ENCODE measurements at places on chromosomes 16 and 17. TPM values are rescaled to one million over a fixed set of nuclear protein-coding genes. Genes with fewer than 3 reads are reported as not detected.

DNA sequence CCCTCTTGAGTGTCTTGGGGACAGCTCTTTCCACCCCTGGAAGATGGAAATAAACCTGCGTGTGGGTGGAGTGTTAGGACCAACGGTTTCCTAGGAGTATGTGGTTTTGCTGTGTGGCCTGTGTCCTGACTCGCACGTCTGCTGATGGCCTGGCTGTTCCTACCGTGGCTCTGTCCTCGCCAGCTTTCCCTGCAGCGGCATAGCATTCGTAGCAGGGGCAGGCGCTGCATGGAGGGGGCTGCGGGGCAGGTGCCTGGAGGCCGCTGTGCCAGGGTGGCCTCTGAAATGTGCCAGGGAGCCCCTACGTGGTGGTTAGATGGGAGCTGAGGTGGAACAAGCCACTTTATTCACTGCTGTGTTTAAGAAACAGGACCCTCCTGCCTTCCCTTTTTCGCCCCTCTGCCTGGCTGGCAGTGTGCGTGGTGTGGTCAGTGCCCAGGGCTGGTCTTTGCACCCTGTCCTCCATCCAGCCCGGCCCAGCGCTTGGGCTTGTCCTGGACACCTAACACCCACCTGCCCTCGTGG is 10.6 kb downstream of the SLC16A3 start:
- H3K36me3 ChIP-seq = peaks cover 53% of the 10 kb centered on the region
- H3K4me1 ChIP-seq = peaks cover 55% of the 10 kb centered on the region
- no peak for DNase-seq
- no peak overlapping the region for H3K27ac ChIP-seq

DNA sequence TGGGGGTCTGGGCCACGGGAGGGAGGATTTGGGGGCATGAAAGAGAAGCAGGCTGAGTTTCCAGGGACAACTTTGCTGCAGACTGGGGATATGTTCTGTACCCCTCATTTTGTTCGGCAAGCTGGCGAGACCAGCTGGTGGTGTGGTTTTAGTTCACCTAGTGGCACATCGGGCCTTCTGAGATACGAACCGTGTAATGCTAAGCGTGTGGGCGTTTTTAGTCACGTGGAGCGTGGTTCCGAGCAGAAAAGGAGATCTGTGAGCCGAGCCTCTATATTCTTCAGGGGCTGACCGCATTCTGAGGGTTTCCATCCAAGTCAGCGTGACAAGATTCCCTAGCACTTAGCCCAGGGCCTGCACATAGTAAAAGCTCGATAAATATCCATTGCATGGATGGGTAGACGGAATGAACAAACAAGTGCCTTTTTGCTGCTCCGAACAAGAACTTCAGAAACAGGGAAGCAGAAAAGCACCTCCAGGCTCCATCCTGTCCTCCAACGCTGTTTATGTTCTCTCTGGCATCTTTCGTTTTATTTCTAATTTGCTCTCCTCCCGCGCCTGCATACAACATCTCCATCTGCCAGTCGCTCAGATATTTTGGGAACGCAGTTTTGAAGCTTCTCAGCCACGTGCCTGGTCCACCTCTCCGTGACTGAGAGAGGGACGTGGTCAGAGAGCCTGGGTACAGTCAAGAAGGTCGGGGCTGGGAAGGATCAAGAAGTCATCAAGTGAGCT is 5.8 kb downstream of the SYT17 start:
- no peak for DNase-seq
- H3K27ac ChIP-seq = no peak overlapping the region
- H3K36me3 ChIP-seq = no peaks in the 10 kb centered on the region

The PLA2G10 gene
- not detected for total RNA-seq

The TEFM gene
- total RNA-seq = 10.3 TPM

GRCh38 chr17:81453712-81454111 is 58.5 kb downstream of the BAHCC1 start:
- no peak for DNase-seq
- no peaks in the 10 kb centered on the region for H3K36me3 ChIP-seq
- no peak overlapping the region for H3K27ac ChIP-seq
- no peaks in the 10 kb centered on the region for H3K27me3 ChIP-seq
- H3K4me1 ChIP-seq = no peaks in the 10 kb centered on the region
- no peak overlapping the region for H3K4me3 ChIP-seq

The FOXN1 gene
- not detected for total RNA-seq

The TMEM220 gene
- total RNA-seq = 4.3 TPM

DNA sequence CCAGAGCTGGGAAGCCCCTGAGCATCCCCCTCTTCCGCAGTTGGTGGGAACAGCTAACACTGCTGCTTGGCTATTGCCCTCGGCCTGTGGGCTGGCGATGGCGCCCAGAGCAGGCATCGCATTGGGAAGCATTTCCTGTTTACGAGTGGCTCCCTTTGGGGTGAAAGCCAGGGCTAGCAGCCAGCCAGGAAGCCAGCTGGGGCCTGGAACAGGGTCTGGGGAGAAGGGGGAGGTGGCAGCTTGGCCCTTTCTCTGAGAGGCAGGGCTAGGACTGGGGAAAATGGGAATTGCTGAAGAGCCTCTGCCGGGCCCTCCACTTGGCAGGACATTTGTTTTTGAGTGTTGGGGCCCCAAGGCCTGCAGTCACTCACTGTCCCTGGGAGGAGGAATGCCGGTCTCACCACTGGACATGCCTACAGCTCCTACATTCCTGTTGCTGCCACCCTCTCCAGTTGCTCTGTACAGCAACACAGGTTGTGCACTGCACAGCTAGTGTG is 2.4 kb upstream of the MTSS2 start:
- peaks cover 4% of the 10 kb centered on the region for H3K36me3 ChIP-seq
- no peak overlapping the region for H3K4me3 ChIP-seq
- no peaks in the 10 kb centered on the region for H3K27me3 ChIP-seq
- H3K27ac ChIP-seq = peak overlapping the region; percentile 80
- peak; percentile 39 for DNase-seq

The CES3 gene
- 1.3 TPM for total RNA-seq

DNA sequence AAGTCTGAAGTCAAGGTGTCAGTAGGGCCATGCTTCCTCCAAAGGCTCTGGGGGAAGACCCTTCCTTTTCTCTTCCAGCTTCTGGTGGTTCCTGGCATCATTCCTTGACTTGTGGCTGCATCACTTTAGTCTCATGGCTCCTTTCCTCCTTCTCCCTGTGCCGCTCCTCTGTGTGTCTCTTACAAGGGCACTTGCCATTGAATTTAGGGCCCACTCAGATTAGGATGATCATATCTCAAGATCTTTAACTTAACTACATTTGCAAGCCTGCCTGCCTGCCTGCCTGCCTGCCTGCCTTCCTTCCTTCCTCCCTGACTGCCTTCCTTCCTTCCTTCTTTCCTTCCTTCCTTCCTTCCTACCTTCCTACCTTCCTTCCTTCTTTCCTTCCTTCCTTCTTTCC is 89.7 kb upstream of the MPHOSPH6 start:
- H3K4me1 ChIP-seq = no peaks in the 10 kb centered on the region
- H3K4me3 ChIP-seq = no peak overlapping the region
- DNase-seq = no peak
- peaks cover 5% of the 10 kb centered on the region for H3K27me3 ChIP-seq
- no peak overlapping the region for H3K27ac ChIP-seq

The PDILT gene
- total RNA-seq = not detected

- DNase-seq = no peak
- no peaks in the 10 kb centered on the region for H3K36me3 ChIP-seq
- H3K27ac ChIP-seq = peak overlapping the region; percentile 96
- no peaks in the 10 kb centered on the region for H3K27me3 ChIP-seq
- H3K4me1 ChIP-seq = peaks cover 35% of the 10 kb centered on the region
- peak overlapping the region; percentile 100 for H3K4me3 ChIP-seq
These were observed 1.8 kb downstream of the CDC42EP4 start for GRCh38 chr17:73309727-73310596.

DNA sequence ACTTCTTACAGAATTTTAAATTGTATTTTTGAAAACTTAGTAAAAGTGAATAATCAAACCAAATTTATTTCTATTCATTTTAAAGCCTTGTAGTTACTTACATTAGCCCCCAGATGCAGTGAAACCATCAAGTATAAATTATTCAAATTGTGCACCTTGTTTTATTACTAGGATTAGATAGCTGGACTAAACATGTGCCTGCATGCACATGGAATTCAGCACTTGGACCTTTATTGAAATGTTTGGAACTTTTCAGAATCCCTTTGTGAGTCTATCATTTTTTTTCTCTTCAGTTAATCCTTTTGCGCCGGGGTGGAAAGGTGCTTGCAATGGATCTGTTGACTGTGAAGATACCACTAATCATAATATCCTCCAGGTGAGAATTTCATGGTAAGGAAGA is 4.7 kb downstream of the ZPBP2 start:
- DNase-seq = peak; percentile 33
- H3K4me3 ChIP-seq = no peak overlapping the region
- H3K27me3 ChIP-seq = peaks cover 20% of the 10 kb centered on the region
- H3K36me3 ChIP-seq = no peaks in the 10 kb centered on the region
- no peak overlapping the region for H3K27ac ChIP-seq

DNA sequence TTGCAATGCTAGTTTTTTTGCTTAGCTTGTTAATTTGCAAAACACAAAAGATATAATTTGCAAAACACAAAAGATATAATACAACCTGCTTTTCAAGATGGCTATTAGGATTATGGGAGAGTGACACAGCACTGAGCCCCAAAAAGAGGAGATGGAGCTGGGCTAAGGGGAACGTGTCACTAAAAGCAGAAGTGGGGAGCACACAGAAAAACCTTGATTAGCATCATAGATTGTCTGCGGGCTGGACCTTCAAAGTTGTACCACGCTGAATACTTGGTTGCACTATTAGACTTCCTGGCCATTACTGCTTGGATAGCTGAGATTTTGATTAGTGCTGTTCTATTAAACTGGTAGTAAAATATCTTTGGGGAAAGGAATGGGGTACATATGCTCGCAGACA is 36.2 kb downstream of the KCNJ16 start:
- H3K4me1 ChIP-seq = no peaks in the 10 kb centered on the region
- no peak overlapping the region for H3K4me3 ChIP-seq
- DNase-seq = no peak
- H3K27me3 ChIP-seq = no peaks in the 10 kb centered on the region

The FN3K gene
- 8.9 TPM for total RNA-seq

DNA sequence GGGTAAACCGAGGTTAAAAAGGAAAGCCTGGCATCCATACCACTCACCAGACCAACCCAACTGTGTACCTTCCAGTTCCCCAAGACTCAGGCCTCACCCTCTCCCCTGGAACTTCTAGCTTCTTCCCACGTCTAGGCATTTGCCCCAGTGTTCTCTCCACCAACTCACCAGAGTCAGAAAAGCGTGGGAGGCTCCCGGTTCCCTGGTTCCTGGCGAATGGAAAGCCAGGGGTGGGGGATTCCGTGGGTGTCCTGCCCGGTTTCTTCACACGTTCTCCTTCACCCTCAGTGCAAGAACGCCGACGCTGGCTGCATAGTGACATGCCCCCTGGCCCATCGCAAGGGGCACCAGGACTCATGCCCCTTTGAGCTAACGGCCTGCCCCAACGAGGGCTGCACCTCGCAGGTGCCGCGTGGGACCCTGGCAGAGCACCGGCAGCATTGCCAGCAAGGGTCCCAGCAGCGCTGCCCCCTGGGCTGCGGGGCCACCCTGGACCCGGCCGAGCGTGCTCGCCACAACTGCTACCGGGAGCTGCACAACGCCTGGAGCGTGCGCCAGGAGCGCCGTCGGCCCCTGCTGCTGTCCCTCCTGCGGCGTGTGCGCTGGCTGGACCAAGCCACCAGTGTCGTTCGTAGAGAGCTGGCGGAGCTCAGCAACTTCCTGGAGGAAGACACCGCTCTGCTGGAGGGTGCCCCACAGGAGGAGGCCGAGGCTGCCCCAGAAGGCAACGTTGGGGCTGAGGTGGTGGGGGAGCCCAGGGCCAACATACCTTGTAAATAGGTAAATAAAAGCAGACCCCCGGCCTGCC is 1.7 kb downstream of the RNF151 start:
- peaks cover 4% of the 10 kb centered on the region for H3K36me3 ChIP-seq
- no peaks in the 10 kb centered on the region for H3K27me3 ChIP-seq
- no peak for DNase-seq
- H3K4me1 ChIP-seq = peaks cover 3% of the 10 kb centered on the region
- H3K27ac ChIP-seq = no peak overlapping the region
- H3K4me3 ChIP-seq = no peak overlapping the region

DNA sequence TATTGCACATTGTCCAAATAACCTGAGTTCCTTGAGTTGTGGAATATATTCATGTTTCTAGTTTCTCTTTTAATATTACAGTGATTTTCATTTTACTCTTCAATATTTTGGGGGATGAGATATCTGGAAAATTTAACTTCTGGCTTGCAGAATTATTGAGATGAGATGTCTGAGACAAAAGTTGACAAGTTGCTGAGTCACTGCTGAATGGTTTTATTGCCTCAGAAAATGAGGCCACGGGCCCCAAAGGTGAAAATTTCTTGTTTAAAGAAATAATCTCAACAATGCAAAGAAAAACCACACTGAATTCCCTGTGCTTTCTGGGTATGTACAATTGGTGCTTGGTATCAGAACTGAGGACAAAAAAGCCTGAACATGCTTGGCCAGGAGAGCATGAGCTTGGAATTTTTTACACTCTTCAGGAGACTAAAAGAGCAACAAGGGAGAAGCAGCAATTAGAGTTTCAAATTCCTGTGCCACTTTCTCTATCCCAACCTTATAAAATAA is 129.2 kb upstream of the TOM1L1 start:
- H3K36me3 ChIP-seq = no peaks in the 10 kb centered on the region
- H3K27me3 ChIP-seq = no peaks in the 10 kb centered on the region
- no peak overlapping the region for H3K4me3 ChIP-seq
- DNase-seq = no peak
- no peak overlapping the region for H3K27ac ChIP-seq
- H3K4me1 ChIP-seq = no peaks in the 10 kb centered on the region

DNA sequence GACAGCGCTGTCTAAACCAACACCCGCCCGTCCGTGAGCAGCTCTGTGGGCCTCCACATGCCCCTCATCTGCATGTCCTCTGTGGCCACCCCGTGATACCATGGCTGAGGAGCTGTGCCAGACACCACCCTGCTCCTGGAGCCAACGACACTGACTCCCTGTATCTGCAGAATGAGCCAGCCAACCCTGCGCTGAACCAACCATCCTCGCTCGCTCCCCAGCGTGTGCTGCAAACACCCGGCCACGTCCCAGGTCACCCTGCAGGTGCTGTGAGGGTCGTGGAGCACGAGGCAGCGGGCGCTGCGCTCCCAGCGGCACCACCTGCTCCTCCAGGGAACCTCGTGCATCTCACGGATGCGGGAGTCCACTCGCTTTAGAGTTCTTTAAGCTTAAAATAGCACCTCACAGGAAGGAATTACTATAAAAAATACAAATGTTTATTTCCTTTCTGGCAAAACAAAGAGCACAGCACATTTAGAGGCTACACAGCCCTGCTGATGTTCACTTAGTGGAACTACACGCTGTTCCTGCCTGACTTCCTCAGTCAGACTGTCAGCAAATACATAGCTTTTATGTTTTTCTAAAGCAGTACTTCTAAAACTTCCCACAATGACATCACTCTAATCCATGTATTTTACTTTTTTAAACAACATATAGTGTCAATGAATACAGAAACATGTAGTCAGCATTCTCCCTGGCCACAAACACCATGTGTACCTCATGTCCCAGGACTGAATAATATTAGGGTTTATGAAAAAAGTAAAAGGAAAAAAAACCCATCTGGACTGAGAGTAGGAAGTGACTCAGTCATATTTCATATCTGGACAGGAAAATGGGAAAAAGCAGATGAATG is 43.5 kb downstream of the MAP1LC3B start:
- H3K27me3 ChIP-seq = no peaks in the 10 kb centered on the region
- H3K36me3 ChIP-seq = peaks cover 1% of the 10 kb centered on the region
- peak overlapping the region; percentile 82 for H3K27ac ChIP-seq
- DNase-seq = peak; percentile 87

- DNase-seq = no peak
- H3K27me3 ChIP-seq = no peaks in the 10 kb centered on the region
- peaks cover 18% of the 10 kb centered on the region for H3K36me3 ChIP-seq
- no peak overlapping the region for H3K4me3 ChIP-seq
- H3K27ac ChIP-seq = no peak overlapping the region
These were observed 5.3 kb downstream of the DEF8 start for GRCh38 chr16:89953671-89954406.
